Muscle of leg (tissue), 16 donors: ENCODE measurements at places on chromosomes 4 and X. TPM values are rescaled to one million over a fixed set of nuclear protein-coding genes. Genes with fewer than 3 reads are reported as not detected.

HPGD gene
- 5.0 TPM for total RNA-seq

CYSLTR1 gene
- total RNA-seq = 11.1 TPM

FATE1 gene
- total RNA-seq = 1.2 TPM

NAP1L2 gene
- 1.3 TPM for total RNA-seq
